ENCODE measurements at places on chromosomes 5 and 9. TPM values are rescaled to one million over a fixed set of nuclear protein-coding genes. Genes with fewer than 3 reads are reported as not detected.

Gene C9orf153
- 0.54 TPM for total RNA-seq

Gene FER
- 2.3 TPM for total RNA-seq

Gene SLC6A19
- total RNA-seq, result not detected

Gene POMT1
- 40.6 TPM for total RNA-seq

Gene PCDHGA9
- 0.27 TPM for total RNA-seq

Gene PLAC8L1
- 0.96 TPM for total RNA-seq

Gene CDX1
- not detected for total RNA-seq

Gene DND1
- total RNA-seq, result 3.9 TPM

Gene OR1B1
- not detected for total RNA-seq

Gene IFNA14
- not detected for total RNA-seq

Gene FPGS
- 94.8 TPM for total RNA-seq

Gene NEURL1B
- 1.3 TPM for total RNA-seq

Gene OTULINL
- total RNA-seq, result 26.6 TPM

Gene PCDHAC2
- total RNA-seq, result not detected

Gene CD180
- 2.1 TPM for total RNA-seq

Gene PCSK5
- 7.1 TPM for total RNA-seq

Gene PCDHGA5
- 0.46 TPM for total RNA-seq

Gene TAF11L10
- not detected for total RNA-seq

Gene CA9
- total RNA-seq, result not detected

Gene NFIB
- 0.05 TPM for total RNA-seq

Gene PRSS3
- not detected for total RNA-seq

Gene PTGS1
- total RNA-seq, result 0.27 TPM

Gene OR13D1
- total RNA-seq, result not detected

Gene DMRT2
- total RNA-seq, result 1.3 TPM

Gene PRKAA1
- 71.4 TPM for total RNA-seq

Gene TMEM250
- 52.5 TPM for total RNA-seq

Gene CDH18
- not detected for total RNA-seq

Gene ARHGEF39
- 7.8 TPM for total RNA-seq

All from T-helper 1 cell treated with Interleukin-12 subunit alpha and Interleukin-12 subunit beta and Interleukin-4 antibody, amounts not matched to agents 30 ng/mL and 1 ng/mL, for 36 hours (primary cell).